ENCODE measurements at places on chromosomes 12 and 14.

- DNase-seq: no peak
Observed at GRCh38 chr14:99544991-99545390, 59.0 kb downstream of the CCDC85C start.

DNA sequence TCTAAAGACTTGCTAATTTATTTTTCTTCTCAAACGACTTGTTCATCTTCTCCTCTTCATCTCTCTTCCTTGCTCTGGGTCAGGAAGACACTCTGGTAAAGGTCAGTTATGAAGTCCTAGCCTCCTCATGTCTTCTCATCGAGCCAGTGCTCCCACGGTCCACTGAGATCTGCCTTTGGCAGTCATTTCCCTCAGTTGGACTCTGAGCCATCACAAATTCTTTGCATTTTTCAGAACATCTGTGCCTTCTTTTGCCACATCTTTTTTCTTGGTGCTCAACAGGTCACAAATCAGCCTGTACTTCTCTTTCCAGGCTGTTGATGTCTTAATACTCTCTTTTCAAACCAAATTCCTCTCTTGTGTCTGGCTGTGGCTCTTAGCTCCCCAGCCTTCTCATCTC, 49.7 kb downstream of the IGF1 start:
- no peak for DNase-seq

DNA sequence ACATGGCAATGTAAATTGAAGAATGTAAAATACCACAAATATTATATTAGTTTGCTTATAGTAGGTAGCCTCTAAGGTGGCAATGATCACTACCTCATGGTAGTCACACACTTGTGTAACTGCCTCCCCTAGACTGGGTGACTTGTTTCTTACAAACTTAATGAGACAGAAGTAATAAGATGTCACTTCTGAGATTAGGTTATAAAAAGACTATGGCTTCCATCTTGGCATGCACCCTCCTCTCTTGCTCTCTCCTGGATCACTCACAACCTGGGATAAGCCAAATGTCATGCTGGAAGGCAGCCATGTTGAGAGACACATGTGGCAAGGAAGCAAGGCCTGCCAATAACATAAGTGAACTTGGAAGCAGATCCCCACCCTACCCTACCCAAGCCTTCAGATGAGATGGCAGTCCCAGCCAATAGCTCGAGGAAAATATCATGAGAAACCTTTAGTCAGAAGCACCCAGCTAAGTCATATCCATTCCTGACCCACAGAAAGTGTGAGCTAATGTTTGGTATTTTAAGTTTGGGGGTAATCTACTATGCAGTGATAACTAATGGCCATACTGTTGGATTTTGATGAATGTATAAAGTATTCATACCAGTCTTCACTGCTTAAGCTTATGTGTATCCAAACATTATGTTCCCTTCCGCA, 43.3 kb downstream of the PPP1R12A start:
- DNase-seq: no peak

- DNase-seq: no peak
Observed at GRCh38 chr12:92155733-92156132, 10.1 kb upstream of the BTG1 start.

GRCh38 chr12:65294641-65295262, 16.3 kb downstream of the MSRB3 start:
- no peak for DNase-seq

DNA sequence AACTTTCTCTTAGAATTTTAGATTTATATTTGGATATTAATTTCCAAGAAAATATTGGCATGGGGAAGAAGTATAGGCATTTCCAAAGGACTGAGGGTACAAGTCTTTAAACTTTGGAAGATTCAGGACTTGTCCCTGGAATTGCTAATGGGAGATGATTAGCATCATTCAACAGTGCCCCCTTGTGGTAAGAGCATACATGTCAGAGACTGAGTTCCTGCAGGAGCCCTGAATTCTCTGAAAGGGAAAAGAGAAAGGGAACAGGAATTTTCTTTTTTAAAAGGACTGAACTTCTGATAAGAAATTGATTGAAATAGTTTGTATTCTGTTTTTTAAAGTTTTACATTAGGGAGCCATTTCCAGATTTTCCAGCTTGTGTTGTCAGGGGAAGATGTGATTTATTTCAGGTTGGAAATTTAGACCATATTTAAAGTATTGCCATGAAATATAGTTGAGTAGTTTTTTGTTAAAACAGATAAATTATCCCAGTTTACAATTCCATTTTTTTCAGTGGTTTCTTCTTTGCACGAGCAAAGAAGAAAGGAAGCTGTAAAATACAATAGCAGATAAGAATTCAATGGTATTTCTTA, 44.0 kb upstream of the REP15 start:
- DNase-seq: no peak

All from GOT3 (cell line).